ENCODE measurements at places on chromosomes 6 and 20.

DNA sequence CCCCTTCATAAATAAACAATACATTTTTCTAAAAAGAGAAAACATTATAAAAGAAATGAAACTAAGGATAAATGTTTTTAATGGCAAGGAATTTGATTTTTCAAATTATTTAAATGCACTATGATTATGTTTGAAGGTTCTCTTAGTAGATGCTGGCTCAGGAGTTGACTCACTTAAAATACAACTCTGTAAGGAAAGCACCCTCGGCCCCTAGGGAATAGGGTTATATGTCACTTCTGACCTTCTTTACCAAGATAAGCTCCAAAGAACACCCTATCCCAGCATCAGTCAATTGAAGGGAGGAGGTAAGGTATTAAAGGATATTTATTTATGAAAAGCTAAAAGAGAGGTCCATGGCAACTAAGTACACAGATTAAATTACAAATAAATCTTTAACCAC is 6.8 kb downstream of the SNAP91 start:
- DNase-seq, result no peak

GRCh38 chr6:149261364-149262040 is 56.0 kb upstream of the TAB2 start:
- DNase-seq, result no peak

- no peak for DNase-seq
These were observed 8.3 kb downstream of the PHF3 start for GRCh38 chr6:63643862-63644261.

DNA sequence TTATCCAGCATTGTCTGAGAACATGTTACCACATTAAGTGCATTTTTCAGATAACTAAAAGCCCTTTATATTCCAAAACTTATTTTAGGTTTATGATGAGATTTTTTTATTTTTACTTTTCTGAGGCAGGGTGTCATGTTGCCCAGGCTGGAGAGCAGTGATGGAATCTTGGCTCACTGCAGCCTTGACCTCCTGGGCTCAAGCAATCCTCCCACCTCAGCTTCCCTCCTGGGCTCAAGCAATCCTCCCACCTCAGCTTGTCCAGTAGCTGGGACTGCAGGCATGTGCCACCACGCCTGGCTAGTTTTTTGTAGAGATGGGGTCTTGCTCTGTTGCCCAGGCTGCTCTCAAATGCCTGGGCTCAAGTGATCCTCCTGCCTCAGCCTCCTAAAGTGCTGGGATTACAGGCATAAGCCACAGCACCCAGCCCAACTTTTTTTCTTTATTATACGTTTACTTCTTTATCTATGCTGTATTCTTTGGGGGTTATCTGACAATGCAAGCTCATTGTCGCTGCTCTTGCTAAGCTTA is 6.2 kb downstream of the DYNLT1 start:
- peak; percentile 29 for DNase-seq

- DNase-seq, result no peak
These were observed 477 bp upstream of the MOXD1 start for GRCh38 chr6:132401618-132402285.

- DNase-seq, result no peak
These were observed 13.7 kb upstream of the SOX12 start for GRCh38 chr20:311609-312008.

- DNase-seq, result no peak
These were observed 161.7 kb downstream of the ISM1 start for GRCh38 chr20:13382786-13383185.

GRCh38 chr6:168097621-168098430 is 18.8 kb upstream of the FRMD1 start:
- DNase-seq, result no peak

DNA sequence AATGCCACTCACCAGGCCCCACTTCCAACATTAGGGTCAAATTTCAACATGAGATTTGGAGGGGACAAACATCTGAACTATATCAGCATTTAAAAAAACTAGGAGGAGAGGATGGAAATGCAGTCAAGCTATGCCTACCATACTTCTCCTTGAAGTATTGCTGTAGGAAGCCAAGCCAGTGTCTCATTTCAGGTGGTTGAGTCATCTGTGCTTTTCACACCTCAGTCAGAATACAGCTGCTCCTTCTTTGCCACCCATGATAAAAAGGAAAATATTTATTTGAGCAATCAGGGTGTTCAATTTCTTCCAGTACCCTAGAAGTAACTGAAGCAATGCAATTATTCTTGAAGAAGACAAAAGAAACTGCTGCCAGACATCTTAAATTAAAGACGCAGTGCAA is 47.0 kb upstream of the EEF1E1 start:
- DNase-seq, result no peak

GRCh38 chr6:82840571-82840970 is 225.1 kb downstream of the UBE3D start:
- no peak for DNase-seq

DNA sequence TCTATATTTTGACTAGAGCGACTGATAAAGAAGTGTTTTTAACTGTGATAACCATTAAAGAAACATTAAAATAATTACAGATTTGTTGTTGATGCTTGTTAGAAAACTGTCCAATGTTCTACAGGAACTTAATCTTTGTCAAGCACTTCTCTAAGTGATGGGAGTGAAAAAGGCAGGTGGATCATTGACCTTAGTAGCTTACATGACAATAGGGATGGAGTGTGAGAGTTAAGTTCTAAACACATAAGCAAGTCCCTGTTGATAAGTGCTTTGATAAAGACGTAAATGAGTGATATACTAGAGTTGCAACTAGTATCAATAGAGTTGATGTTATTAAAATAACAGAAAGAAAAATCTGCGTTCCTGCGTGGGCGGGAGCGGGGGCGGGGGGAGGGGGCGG is 931.5 kb upstream of the EPHA7 start:
- DNase-seq, result no peak
